Panc1 (cell line): ENCODE measurements at places on chromosomes 12 and 14.

- no peak for DNase-seq
These were observed 82.1 kb upstream of the SSTR1 start for GRCh38 chr14:38125481-38126037.

DNA sequence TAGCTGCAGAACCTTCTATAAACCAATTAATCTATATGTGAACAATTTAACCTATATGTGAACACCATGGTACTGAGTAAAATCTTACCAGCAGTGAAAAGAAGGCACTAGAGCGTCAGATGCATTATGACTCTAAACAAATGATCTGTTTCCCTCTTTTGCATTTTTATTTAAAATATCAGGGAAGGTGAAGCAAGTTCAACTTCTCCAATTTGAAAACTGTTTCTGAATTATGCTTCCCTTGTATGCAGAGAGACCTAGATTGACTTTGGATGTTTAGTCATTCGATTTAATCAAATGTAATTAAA, 80.9 kb downstream of the DAD1 start:
- no peak for DNase-seq

- DNase-seq, result no peak
These were observed 9.5 kb upstream of the RERG start for GRCh38 chr12:15230751-15231150.

GRCh38 chr12:101082706-101083105, 127.3 kb downstream of the SLC5A8 start:
- DNase-seq, result no peak

GRCh38 chr12:47267571-47267970, 187.8 kb upstream of the AMIGO2 start:
- DNase-seq, result no peak

DNA sequence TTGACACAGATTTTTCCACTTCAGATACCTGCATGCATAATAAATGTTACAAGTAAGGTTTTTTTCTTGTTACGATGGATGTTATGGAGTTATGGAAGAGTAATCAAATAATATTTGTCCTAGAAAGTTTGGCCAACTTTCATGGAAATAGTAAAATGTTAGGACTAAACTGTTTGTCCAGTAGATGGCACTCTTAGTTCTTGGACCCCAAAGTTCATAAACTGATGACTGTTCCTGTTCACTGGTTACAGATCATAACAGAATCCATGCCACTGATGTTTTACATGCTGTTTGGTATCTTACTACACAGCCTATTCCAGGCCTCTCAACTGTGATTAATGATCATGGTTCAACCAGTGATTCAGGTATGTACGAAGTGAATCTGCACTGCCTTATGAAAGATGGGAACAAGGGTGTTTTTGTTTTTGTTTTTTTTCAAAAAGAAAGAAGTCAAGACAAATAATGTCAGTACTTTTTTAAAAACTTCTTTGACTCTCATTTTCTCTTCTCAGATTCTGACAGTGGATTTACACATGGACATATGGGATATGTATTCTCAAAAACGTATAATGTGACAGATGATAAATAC, 48.8 kb upstream of the SLCO1C1 start:
- no peak for DNase-seq

GRCh38 chr12:93786656-93787397, 109.7 kb downstream of the CRADD start:
- DNase-seq, result no peak

- DNase-seq, result no peak
These were observed 11.9 kb downstream of the TMTC3 start for GRCh38 chr12:88153959-88154358.

- no peak for DNase-seq
These were observed 316.8 kb downstream of the SSPN start for GRCh38 chr12:26512213-26512612.

DNA sequence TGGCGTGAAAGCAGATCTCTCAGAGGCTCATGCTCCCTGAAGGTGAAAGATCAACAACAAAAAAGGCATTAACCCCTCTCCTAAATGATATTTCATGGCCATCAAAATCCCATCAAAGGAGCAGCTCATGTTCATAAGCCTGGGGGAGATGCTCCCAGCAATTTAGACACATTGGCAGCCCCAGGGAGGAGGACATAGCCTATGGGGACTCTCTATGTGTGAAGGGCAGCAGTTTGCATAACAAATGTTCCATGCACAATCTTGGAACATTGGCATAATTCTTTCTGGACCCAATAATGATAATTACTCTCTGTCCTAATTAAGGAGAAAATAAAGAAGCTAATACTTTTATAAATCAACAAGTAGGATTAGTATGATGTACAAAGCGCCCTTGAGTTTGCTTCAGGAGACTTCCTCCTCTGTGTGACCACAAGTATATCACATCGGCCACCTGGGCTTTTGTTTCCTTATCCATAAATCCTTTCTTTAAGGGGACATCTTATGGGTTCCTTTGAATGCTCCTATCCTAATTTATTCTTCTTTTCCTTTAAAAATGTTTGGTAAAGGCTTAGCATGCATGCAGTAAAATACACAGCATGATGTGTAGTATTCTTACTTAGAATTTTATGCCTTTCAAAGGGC, 161.9 kb upstream of the PLEKHG7 start:
- no peak for DNase-seq

GRCh38 chr12:47189728-47190127, 110.0 kb upstream of the AMIGO2 start:
- DNase-seq, result no peak

- DNase-seq, result no peak
These were observed 240.5 kb downstream of the PPFIA2 start for GRCh38 chr12:81518638-81519037.

GRCh38 chr12:33472299-33472698, 32.7 kb upstream of the SYT10 start:
- DNase-seq, result no peak

DNA sequence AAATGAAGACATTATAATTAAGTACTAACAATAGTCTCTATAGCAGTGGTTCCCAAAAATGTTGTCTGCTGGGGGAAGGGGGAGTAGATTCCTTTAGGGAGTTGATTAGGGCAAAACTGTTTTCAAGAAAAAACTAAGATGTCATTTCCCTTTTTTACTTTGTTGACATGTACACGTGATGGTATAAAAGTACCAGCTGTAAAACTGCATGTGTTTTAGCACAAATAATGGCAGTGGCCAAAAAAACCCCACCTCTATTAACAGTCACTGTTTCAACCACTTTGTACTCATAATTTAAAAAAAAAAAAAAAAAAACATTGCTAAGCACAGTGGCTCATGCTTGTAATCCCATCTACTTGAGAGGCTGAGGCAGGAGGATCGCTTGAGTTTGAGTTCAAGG, 61.7 kb downstream of the PPP1R12A start:
- no peak for DNase-seq

GRCh38 chr14:60165547-60165876, 314 bp upstream of the DHRS7 start:
- DNase-seq, result no peak

- DNase-seq, result no peak
These were observed 31.2 kb upstream of the KCNH5 start for GRCh38 chr14:63076488-63076887.

- no peak for DNase-seq
These were observed 246.4 kb downstream of the TMEM132C start for GRCh38 chr12:128513331-128513730.

DNA sequence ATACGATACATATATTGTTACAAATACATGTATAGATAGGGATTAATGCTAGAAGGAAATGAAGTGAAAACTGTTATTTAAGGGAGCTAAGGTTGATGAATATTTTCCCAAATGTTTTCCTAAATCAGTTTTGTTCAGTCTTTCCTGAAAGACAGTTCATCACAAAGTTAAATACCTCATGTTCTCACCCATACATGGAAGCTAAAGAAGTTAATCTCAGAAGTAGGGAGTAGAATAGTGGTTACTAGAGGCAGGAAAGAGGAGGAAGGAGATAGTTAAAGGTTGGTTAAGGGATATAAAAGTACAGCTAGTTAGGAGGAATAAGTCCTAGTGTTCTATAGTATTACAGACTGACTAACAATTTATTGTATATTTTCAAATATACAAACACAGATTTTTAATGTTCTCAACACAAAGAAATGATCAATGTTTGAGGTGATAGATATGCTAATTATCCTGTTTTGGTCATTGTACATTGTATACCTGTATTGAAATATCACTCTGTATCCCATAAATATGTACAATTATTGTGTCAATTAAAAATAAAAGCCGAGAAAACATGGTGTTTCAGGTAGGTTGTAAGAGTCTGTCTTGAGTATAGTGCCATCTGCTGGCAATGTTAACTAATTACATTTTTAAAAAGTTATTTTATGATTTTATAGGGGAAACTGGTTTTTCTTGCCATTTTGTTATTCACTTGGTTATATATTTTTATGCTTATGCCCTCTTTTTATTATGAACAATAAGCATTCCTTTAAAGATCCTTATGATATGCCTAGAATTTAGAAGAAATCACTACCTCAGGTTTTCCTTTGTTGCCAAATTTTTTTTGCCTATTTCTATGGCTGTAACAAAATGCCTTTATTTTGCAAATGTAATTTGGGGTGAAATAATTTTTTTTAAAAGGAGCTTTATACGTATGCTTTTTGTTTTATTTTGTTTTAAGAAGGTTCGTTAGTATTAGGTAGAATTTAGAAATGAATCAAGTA, 26.9 kb downstream of the ZDHHC17 start:
- no peak for DNase-seq

GRCh38 chr12:120490833-120491512, 4.9 kb upstream of the DYNLL1 start:
- no peak for DNase-seq

- no peak for DNase-seq
These were observed 175.3 kb downstream of the PRKD1 start for GRCh38 chr14:29752221-29752923.

DNA sequence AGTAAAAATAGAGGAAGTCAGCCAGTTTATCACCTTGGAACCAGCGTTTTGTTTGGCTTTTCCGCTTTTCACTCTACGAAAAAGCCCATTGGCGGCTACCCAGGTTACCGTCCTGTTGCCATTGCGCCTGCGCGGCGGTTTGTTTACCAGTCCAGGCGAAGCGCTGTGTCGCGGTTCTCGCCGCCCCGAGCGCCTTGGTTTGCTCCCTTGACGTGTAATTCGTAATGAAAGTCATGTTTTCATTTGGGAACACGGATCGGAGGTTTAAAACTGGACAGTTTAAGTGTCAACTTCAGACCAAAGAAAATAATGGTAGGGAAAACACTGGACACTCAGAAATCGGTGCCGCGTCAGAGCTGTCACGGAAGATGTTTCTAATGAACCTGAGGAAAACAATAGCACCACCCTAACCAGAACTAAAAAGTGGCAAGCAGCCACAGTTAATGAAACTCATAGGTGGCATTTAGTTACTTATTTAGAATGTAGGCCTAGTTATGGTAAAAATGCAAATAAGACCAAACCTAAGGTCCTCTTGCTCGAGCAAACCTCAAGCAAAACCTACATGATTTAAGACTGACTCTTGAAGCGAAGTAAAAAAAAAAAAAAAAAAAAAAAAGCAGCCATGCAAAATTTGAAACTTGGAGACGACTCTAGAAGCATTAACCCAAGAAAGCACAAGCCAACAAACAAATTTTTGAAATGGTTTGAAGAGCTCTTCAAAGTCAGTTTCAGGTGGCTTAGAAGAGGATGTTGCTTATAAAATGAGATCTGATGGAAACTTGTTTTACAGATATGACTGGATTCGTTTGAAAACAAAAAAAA, 790 bp upstream of the GPR19 start:
- no peak for DNase-seq

GRCh38 chr14:32571995-32572866, 243.1 kb downstream of the AKAP6 start:
- DNase-seq, result no peak
